AG20443 (cell line): ENCODE measurements at places on chromosomes 7 and 10.

GRCh38 chr10:132248455-132249225 is 59.1 kb downstream of the STK32C start:
- DNase-seq, result peak; percentile 91

- no peak for DNase-seq
Observed at GRCh38 chr7:138324941-138325340, 135.1 kb upstream of the TRIM24 start.

- DNase-seq, result no peak
Observed at GRCh38 chr7:68439897-68440296, 1158.4 kb upstream of the AUTS2 start.

DNA sequence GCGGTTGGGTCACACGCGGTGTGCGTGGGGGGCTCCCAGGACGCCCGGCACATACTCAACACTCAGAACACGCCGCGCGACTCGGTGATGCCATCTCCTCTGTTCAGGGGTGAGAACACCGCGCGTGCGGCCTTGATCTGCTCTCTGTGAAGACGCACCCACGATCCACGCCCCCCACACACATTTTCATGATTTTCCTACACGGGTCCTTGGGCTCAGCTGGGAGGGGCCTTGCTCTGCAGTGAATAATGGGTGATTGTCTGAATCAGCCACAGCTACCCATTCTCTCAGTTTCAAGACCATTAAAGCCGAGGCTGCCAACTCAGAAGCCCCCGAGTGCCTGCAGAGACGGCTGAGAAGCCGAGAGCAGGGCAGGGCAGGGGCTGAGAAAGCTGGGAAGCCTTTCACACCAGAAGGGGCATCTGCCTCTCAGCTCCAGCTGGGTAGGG is 54.3 kb upstream of the PDGFA start:
- DNase-seq, result no peak

GRCh38 chr10:73576890-73577591 is 14.1 kb downstream of the USP54 start:
- no peak for DNase-seq

DNA sequence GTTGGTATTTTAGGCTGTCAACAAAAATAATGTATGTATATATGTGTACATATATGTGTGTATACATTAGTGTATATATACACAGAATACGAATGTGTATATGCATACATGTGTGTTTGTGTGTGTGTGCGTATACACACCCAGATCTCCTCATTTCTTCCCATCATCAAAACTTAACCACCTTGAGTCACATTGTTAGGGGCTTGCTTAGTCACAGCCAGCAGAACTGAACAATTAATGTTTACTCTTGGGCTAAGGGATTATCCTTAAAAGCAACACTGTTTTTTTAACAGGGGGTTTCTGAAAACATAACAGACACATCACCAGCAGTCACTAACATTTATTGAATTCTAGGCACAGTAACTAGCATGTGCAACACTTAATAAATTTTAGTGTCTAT is 83.0 kb upstream of the ASAH2 start:
- no peak for DNase-seq

DNA sequence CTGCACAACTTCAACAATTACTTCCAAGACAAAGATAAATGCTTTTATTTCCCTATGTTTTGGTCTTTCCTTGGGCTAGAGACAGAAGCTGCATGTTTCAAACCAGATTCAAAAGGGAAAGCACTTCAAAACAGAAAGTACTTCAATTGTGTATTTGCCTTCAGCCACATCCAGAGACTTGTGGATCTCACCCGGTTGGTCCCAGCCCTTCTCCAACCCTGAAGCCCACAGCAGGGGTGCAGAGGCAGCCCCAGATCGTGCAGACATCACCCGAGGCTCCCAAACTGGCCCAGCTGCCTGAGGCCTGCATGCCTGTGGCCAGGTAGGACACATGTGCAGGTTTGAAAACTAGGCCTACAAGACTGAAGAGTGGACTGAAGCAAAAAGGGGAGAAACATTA is 80.8 kb downstream of the ALOX5 start:
- no peak for DNase-seq

DNA sequence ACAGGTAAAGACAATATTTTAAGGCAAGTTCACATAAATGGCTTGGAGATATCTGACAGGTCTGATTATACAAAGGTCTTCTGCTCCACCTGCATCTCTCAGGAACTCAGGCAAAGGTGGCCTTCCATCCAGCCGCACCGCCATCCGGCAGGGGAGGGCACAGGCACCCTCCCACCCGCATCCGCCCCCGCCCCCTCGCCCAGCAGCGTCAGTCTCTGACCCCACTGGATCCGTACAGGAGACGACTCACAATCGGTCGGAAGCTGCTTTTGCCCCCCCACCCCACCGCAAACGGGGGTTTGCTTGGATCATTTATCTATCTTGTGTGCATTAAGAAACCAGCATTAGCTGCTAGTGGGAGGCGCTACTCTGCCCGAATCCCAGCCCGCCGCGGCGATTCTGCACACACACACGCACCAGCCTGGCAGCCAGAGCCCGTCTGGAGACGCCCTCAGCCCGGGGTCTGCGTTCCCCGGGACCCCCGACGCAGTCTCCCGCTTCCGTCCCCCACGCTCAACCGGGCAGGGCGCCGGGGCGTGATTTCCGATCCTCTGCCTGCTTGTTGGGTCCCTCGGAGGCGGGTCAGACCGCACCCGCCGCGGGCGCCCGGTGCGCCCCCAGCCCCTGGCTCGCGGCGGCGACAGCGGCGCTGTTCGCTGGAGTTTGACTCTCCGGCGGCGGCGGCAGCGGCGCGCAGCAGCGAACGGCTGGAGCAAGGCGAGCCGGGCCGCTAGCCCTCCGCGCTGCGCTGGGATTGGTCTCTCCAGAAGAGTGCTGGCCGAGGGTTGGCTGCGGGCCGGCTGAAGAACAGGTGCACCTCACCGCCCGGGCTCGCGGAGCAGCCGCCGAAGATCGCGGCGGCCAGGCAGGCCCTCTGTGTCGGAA is 820 bp upstream of the NRG3 start:
- peak; percentile 47 for DNase-seq
